ENCODE measurements at places on chromosomes 11 and 22.
A peak's percentile ranks its signal among the peaks of the same experiment; 100 is the strongest.

DNA sequence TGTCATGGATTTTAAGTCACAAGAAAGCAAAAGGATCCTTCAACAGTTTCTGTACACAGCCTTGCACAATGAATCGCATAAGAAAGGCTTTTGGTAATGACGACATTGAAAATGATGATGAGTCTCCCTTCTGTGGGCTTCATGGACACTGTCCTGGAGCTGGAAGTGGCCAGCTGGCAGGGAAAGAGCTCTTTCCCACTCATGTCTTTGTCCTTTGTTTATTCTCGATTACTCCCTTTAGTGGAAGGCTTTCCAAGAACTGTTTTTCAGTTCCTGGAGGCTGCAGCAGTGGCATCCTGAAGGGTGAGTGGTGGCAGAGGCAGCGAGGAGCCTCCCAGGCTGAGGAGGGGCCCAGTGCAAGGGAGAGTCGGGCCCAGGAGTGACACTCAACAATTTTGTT is 505.2 kb downstream of the NTM start:
- no peak for DNase-seq

- DNase-seq = no peak
Measured at GRCh38 chr22:28711341-28711740, 30.3 kb downstream of the CHEK2 start.

DNA sequence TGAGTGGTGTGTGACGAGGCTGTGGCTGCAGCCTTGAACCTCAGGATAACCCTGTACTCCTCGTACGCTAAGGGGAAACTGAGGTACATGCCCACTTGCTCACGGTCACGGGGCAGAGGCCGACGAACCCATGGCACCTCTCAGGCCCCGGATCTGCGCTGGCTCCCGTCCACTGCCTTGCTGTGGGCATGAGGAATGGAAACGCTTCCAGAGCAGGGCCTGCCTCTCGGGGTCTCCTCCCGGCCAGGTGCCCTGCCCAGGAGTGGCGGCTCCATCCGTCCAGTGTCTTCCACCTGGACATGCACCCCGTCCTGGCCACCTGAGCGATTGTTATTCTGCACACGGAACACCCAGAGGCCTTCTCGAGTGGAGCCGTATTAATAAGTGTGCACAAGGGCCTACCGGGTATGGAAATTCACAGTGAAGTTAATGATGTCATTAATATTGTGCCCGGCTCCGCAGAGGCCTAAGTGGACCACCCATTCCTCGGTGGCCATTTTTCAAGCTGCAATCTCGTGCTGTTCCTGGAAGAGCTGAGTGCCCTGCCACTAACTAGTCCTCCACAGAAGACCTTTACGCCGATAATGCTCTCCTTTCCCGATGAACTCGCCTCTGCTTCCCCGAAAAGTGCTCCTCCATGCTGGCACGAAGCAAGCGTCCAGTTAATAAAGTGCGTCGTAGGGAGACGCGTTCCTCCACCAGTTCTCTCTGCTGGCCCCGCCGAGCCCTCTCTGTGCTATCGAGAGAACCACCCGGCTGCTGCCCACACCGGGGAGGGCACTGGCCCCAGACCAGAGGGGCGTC is 927.9 kb downstream of the BRD1 start:
- DNase-seq = no peak

DNA sequence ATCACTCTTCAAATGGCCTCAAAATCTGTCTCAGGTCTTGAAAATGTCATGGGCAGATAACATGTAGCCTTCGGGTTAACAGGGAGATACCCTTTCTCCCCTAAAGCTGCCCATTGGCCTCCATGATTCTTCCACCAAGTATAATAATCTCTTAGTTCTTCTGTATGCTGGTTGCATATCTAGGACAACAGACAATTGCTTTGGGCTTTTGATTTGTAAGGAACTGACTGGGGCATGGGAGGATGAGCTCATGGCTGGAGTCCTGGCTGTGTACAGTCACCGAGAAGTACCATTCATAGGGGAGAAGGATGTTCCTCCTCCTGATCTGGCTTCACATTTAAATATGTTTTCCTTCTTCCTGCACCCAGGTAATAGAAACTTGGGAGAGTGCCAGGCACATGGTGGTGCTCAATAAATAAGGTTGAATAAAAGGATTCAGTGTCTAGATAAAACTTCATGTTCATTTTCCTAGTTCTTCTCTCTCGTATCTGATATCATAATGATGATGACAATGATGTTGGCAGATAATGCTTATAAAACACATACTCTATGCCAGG is 2.8 kb upstream of the AMPD3 start:
- no peak for DNase-seq

DNA sequence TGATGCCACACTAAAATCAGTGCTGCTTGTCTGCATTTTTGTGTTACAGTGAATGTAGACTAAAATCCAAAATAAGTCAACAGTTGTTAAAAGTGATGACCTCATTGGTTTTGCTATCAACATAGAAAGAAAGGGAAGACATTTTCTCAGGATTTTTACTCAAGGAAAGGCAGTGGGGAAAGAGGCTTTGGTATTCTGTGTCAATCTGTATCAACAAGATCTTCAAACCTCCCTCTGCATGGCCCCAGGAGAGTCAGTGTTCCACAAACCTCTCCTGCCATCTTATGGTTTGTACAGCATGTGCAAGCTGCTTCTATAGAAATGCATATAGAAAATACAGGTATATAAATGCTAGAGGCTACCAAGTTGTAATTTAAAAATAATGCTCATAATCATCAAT is 13.8 kb upstream of the OR51M1 start:
- no peak for DNase-seq

GRCh38 chr22:47784367-47784983 is 1022.0 kb downstream of the TBC1D22A start:
- DNase-seq = no peak

DNA sequence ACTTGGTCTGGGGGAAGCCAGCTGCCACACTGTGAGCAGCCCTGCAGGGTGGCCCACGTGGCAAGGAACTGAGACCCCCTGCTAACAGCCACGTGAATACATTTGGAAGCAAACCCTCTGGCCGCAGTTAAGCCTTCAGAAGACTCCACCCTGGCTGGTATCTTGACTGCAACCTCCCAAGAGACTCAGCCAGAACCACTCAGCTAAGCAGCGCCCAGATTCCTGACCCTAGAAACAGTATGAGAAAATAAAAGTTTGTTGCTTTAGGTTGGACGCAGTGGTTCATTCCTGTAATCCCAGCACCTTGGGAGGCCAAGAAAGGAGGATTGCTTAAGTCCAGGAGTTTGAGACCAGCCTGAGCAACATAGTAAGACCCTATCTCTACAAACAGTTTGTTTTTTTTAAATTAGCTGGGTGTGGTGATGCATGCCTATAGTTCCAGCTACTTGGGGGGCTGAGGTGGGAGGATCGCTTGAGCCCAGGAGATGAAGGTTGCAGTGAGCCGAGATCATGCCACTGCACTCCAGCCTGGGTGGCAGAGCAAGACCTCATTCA is 8.7 kb downstream of the ZMAT5 start:
- DNase-seq = no peak

- no peak for DNase-seq
Measured at GRCh38 chr22:25365491-25366261, 146.2 kb downstream of the CRYBB2 start.

DNA sequence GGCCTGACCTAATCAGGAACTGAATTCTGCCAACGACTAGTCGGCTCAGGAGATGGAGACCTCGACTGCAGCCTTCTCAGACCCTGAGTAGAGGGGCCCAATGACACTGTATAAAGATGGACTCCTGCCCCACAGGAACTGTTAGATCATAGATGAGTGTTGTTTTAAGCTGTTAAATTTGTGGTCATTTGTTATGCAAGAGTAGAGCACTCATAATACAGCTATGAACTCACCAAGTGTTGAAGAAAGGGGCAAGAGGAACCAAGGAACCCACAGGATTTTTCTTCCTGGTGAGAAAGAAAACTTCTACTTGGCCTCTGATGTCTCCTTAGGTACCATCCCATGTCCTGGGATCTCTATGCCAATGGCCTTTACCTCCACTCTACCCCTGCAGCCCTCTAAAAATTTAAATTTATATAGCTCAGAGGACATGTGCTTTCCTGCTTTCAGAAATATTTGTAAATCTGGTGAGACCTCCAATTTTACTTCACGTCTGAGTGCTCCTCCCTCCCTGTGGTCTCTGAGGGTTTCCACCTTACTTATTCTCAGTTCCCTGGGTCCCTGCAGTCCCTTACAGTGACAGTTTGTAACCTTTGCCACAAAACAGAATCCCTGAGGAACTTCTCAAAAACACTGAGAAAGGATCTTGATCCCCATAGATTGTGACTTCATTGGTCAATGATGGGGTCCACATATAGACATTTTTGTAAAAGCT is 256.3 kb upstream of the ARHGAP20 start:
- no peak for DNase-seq

- no peak for DNase-seq
Measured at GRCh38 chr22:25452116-25452700, 112.3 kb upstream of the GRK3 start.

GRCh38 chr11:60589611-60590010 is 74.4 kb downstream of the MS4A13 start:
- no peak for DNase-seq

- DNase-seq = no peak
Measured at GRCh38 chr11:9518835-9519410, 54.5 kb upstream of the WEE1 start.

DNA sequence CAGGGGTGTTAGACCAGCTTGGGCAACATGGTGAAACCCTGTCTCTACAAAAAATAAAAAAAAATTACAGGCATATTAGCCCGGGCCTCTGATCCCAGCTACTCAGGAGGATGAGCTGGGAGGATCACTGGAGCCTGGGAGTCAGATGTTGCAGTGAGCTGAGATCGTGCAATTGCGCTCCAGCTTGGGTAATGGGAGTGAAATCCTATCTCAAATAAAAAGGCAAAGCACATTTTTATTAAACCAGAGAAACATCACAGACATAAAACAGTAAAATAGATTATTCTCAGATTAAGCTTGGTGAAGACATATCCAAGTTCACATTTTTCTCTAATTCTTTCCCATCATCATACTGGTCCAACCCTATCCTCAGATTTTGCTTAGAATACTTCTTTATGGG is 30.1 kb upstream of the XBP1 start:
- no peak for DNase-seq

GRCh38 chr11:35477901-35478300 is 47.5 kb downstream of the PAMR1 start:
- no peak for DNase-seq

DNA sequence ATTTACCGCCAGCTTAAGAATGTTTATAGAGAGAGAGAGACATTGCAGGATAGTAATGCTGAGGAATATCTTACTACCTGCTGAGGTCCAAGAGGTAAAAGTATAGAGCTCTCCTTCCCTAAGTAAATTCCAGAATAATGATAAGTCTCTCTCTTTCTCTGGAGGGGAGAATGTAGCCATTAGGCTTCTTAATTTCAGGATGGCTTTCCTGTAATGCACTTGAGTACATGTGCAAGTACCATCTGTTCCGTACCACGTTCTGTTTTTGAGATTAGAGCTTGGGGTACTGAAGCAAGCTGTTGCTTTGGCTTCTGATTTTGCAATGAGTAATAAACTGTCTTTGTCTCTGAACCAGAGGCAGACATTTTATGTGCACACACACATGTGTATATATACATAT is 1314.0 kb downstream of the JRKL start:
- DNase-seq = no peak

- peak; percentile 49 for DNase-seq
Measured at GRCh38 chr11:134224710-134225664, 516 bp downstream of the VPS26B start.

GRCh38 chr11:28910926-28911325 is 802.7 kb downstream of the METTL15 start:
- no peak for DNase-seq

GRCh38 chr11:107856180-107856980 is 2.2 kb downstream of the SLC35F2 start:
- no peak for DNase-seq

DNA sequence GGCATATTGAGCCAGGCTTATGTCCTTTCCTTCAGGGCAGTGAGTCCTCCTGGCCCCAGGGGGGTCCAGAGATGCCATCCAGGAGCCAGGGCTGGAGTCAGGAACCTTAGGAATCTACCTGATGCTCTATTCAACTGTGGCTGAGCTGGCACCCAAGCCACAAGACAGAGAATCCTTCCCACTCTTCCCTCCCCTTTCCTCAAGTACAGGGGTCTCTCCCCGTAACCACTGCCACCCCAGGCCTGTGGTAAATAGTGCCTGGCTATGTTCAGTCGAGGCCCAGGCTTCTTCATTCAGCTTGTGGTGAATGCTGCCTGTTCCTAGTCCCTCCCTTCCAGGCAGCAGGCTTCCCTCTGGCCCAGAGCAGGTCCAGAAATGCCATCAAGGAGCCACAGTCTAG is 45.5 kb upstream of the THY1 start:
- DNase-seq = no peak

DNA sequence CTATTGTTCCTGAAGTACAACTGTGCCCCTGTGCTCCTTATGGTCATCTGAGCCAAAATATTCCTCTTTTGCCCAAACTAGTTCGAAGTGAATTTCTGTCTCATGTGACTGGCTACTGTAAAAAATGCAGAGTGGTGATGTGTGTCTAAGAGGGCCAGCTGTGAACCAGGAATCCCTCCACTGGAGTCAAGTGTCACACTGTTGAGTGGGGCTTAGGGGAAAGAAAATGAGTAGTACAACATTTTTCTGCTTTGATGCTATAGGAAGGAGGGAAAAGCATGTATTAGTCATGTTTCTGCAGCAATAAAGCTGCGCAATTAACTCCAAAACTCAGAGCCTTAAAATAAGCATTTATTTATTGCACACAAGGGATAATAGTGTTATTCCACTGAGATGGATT is 39.8 kb upstream of the HMGXB4 start:
- DNase-seq = no peak
